ENCODE measurements at places on chromosomes 6 and 20.

DNA sequence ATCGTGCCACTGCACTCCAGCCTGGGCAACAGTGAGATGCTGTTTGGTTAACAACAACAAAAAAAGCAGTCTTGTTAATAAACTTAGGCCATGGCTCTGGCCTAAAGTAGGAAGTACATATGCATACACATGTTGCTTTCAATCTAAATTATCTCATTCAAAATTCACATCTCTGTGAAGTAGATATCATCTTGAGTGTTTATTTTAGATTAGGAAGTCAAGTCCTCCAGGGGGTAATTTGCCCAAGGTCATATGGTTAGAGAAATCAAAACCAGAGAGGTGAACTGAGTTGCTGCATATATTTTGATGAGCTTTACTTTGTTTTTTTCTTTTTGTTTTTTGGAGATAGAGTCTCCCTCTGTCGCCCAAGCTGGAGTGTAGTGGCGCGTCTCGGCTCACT is 52.8 kb downstream of the B4GALT5 start:
- DNase-seq = no peak

DNA sequence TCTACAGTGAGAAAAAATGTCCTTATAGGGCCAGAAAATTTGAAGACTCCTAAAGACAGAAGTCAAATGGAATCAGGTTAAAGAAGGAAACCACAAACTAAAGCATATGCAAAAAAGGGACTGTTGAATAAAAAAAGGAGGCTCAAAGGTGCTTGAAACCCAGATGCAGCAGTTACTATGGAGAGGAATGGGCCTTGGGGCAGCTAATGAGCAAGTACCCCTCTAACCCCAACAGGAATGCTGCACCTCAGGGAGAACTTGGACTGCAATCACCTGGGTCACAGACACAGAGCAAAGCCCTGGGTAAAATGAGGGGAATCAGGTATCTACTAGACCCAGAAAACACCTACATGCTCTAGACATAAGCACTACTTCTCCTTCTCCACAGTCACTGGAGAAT is 313.9 kb downstream of the UBE3D start:
- DNase-seq = no peak

- no peak for DNase-seq
Measured at GRCh38 chr6:138321934-138322333, 55.8 kb upstream of the SMIM28 start.

DNA sequence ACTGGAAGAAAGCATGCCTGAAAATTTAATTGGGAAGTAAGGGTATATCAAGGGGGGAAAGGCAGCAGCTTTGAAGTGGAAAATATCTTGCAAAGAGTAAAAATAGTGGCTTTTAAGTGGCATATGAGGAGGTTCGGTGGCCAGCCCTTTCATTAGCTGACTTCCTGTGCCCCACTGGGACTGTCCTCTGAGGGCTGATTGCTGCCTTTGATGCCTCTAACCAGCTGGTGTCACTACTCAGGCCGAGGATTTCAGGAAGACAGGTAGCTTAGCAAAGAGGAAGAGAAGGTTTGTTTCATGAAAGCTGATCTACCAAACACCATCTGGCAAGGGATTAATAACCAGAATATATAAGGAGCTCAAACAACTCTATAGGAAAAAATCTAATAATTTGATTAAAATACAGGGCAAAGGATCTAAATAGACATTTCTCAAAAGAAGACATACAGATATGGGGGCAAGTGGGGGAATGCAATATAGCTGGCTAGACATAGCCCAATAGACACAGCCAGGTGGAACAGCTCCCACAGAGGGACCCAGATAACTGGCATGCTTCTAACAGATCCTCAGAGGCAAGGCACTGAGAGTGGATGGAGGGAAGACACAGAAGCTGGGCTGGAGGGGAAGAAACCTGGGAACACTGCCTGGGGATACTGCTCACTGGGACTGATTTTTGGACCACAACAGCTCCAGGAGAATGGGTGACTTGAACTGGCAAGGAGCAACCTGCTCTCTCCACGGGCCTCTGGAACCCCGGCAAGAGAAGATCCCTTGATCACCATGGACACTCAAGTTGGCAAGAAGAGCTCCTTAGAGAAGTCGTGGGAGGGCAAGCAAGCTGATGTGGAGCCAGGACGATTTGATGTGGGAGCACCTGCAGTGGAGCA is 33.2 kb downstream of the CCN2 start:
- DNase-seq = no peak

DNA sequence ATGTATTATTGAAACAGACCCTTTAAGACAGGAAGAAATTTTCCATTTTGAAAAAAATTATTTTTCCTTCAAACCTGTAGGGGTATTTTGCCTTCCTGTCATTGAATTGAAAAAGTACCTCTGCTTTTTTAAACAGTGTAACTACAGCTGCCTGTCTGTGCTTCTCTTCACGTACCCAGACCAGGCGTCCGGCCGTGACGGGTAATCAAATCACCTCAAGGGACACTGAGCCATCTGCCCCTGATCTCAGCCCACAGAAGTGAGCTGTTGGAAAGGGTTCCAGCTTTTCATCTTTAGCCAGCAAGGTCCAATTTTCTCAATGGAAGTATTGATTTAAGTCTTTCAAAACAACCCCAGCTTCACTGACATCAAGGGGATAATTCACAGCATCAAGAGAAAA is 58.0 kb downstream of the SLC35D3 start:
- DNase-seq = no peak

All from activated CD8-positive, alpha-beta memory T cell treated with anti-CD3 and anti-CD28 coated beads for 48 hours (primary cell).